Renal cortex interstitium (tissue), 15 donors: ENCODE measurements at places on chromosomes 1 and 21. TPM values are rescaled to one million over a fixed set of nuclear protein-coding genes. Genes with fewer than 3 reads are reported as not detected.

DNA sequence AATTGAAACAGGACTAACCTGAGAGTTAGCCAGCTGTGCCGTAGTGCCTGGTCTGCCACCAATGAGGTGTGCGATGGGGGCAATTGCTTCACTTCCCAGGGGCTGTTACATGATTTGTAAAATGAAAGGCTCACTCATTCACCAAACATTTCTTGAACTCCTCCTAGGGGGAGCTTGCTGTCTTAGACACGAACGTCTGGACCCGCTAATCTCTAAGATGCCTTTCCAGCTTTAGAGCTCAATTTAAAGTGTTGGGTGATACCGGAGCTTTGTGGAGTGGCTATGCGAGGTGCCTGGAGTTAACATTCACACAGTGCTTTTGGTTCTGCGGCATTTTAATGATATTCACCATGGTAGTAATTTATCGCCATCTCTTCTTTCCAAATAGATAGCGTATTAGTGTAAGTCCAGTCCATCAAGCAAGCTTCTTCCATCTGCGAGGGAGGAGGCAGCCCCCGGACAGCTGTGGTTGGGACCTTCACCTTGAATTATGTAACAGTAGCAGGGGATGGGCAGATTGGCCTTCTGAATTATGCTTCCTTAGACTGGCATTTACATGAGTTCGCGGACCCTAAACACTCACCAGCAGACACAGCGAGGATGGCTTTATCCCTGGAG, 179.9 kb downstream of the ADSS2 start:
- no peak for DNase-seq

DNA sequence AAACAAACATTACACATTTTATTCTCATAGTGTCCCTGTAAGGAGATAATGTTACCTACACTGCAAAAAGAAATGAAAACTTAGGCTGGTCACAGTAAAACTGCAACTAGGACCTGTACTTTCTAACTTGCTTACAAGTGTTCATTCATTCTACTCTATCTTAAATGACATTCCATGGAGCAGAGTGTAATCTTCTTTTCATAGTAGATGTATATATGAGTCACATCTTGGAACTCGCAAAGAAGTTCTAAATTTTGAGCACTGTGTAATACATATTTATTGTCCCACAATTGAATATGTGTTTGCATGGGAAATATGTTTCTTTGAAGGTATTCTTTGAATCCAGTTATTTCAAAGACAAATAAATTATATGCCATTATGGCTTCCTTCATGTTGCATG, 1258.5 kb upstream of the ADGRL2 start:
- DNase-seq = no peak

GRCh38 chr1:56345831-56346230, 233.5 kb downstream of the PLPP3 start:
- DNase-seq = no peak

GRCh38 chr1:231193710-231194340, 32.0 kb downstream of the TRIM67 start:
- peak; percentile 13 for DNase-seq

DNA sequence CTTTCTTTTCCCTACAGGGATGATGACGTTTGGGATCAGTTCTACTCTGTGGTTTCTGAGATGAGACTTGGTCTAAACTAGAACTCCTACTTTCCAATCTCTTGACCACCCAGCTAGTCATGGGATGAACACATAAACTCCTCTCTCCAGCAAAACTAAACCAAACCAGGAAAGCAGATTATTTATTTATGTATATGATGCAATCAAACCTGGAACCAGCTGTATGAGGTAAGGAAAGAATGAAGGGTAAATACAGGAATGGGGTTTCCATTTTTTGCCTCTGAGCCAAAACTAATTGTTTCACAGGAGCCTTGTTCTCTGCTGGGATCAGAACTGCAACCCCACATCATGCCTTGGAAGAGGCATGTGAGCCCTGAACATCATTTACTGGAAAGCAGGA, 3.3 kb upstream of the AGT start:
- no peak for DNase-seq

DNA sequence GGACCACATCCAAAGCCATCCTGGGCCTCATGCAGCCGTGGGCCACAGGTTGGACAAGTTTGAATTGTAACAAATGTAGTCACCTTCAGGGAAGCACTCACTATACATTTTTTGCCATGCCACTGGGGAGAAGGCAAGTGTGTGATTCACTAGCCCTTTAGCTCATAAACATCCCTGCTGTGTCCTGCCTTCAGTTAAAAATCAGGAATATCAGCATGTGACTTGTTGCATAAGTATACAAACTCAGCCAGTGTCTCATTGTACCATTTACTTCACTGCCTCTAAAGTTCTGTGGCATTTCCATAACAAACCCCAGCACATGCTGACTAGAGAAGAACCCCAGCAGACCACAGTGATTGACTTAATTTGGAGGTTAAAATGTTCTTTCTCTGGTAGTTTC, 142.0 kb upstream of the C1orf105 start:
- no peak for DNase-seq

DNA sequence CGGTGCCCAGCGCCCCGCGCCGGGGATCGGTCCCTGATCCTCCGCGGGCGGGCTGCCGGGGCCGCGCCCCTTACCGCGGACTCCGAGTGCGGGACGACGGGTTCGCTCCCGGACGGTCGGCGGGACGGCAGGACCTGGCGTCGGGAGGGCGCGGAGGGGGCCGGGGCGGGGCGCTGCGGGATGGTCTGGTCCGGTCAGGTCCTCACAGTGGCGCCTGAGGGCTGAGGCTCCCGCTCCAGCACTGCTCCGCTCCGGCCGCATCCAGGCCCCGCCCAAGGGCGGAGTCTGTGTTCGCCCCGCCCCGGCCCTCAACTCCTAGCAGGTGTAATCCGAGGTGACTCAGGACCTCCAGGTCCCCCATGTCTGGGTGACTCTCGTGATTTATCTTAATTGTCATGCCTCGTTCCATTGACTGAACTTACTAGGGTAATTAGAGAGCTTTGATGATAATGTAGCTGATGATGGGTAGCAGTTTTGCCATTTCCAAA, at the start of gene RAB3B:
Gene RAB3B, minus strand, starts transcription at position 223 of the 488 bp plus-strand sequence. CDS start 13,583 bp downstream, outside the sequence.
- DNase-seq = peak; percentile 44

CLIC6 gene
- polyA plus RNA-seq = 2.9 TPM

GRCh38 chr1:118984086-118984721, 3.9 kb downstream of the TBX15 start:
- no peak for DNase-seq

GRCh38 chr21:26846036-26846931, 1.1 kb upstream of the ADAMTS1 start:
- peak; percentile 79 for DNase-seq

DNA sequence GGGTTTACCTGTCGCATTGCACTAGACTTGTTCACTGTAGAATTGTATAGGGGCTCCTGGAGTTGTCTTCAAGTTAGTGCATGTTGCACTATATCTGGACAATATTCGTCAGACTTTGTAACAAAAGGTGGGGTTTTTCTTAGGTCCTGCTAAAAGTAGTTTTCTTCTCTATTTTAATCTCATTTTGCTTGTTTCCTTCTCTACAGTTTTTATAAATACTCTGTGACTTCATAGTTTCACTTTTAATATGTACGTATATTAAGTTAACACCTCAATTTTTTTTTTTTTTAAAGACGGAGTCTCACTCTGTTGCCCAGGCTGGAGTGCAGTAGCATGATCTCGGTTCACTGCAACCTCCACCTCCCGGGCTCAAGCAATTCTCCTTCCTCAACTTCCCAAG, 26.5 kb upstream of the MRPS6 start:
- DNase-seq = no peak

GRCh38 chr1:42777852-42778251, 6.9 kb upstream of the TMEM269 start:
- DNase-seq = no peak

SUMO3 gene
- 93.3 TPM for polyA plus RNA-seq

STX12 gene
- polyA plus RNA-seq = 42.5 TPM

DNA sequence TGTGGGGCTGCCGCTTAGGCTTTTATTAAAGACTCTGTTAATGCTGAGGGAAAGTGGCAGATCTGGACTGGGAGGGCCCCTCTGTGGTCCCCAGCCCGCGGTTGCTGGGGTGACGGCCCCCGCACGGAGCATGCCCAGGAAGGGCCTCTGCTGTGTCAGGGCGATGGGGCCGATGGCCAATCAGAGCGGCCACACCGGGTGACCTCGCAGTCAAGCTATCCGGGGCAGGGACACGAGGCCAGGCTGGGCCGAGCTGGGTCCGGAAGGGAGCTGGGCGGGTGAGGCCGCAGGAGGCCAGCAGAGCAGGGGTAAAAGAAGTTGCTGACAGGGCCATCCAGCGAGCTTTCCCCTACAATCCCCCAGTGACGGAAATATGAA, 145.1 kb downstream of the CASZ1 start:
- no peak for DNase-seq

- DNase-seq = no peak
Measured at GRCh38 chr1:42117214-42117613, 36.0 kb upstream of the GUCA2B start.

PRRX1 gene
- polyA plus RNA-seq = 4.2 TPM
